ENCODE measurements at places on chromosomes 6 and 20.

GRCh38 chr6:73722318-73723060 is 26.5 kb downstream of the CD109 start:
- no peak for DNase-seq

- no peak for DNase-seq
These were observed 295.1 kb downstream of the PHACTR1 start for GRCh38 chr6:13011612-13012146.

- DNase-seq = no peak
These were observed 472 bp upstream of the EDN3 start for GRCh38 chr20:59299945-59300332.

DNA sequence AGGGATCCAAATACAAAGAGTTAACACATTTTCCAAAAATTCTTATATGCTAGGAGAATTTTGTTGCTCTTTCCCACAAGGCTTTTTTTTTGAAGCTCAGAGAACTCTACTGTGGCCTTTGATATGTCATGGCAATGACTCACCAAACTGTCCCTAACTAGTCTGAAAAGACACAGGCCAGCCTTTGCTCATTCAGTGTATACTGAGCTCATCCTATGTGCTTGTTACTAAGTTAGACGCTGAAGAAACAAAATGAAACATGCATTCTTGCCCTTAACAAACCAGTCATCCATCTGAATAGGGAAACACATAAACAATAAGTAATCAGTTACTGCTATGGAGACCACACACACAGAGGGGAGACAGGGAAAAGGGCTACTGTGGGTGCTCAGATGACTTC is 291.8 kb downstream of the FOXC1 start:
- no peak for DNase-seq

GRCh38 chr6:14339711-14340584 is 222.4 kb downstream of the CD83 start:
- no peak for DNase-seq

GRCh38 chr6:6707143-6707542 is 118.6 kb downstream of the LY86 start:
- no peak for DNase-seq

- DNase-seq = no peak
These were observed 123.5 kb downstream of the LMBRD1 start for GRCh38 chr6:69673298-69673697.

DNA sequence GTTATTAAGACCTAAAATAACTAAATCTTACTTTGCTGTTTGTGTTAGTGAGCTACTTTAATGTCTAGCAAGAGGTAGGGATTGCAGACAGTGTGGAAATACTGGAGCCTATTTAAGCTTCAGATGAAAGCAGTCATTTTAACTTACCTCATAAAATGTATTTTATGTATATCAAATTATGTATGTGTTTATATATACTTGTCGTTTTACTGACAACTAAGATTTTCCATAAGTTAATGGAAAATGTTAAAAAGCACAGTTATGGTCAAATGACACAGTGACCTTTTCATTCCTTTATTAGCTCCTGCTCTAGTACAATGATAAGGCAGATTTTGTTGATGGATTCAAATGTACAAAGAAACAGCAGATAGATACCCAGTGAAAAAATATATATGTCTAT is 34.6 kb downstream of the QKI start:
- no peak for DNase-seq

GRCh38 chr20:32742322-32743236 is 688 bp downstream of the COMMD7 start:
- no peak for DNase-seq

DNA sequence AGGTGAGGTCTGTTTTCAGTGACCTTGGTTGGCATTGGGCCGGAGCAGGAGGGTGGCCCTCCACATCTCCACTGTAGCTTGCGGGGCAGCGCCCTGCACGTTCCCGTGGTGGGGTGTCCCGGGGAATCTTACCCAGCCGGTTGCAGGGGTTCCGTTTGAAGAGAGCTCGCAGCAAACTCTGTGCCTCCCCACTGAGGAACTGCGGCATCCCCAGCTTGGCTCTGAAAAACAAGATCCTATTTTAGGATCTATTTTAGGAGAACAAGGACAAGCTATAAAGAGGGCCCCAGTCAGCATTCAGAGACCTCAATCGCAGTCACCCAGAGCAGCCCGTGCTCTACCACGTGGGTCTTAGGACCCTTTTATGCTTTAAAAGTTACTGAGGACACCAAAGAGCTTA is 97.8 kb downstream of the RAMACL start:
- no peak for DNase-seq

DNA sequence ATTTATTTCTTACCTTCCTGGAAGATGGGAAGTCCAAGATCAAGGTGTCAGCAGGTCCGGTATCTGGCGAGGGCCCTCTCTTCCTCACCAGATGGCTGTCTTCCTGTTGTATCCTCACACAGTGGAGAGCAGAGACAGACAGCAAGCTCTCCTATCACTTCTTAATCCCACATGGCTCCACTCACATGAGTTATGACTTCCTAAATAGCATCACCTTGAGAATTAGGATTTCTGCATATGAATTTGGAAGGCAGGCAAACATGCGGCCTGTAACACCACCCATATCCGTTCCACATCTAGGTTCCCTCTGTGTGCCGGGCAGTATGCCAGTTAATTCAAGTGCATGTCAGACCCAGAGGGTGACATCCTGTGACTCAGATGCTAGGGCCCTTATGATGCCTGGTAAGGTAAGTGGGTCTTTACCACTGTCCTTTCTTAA is 2.1 kb downstream of the RAET1E start:
- DNase-seq = peak; percentile 49

- DNase-seq = no peak
These were observed 9.7 kb downstream of the RNF146 start for GRCh38 chr6:127276331-127276730.

GRCh38 chr6:126812010-126812409 is 306.5 kb upstream of the RSPO3 start:
- no peak for DNase-seq

- no peak for DNase-seq
These were observed 26.7 kb upstream of the CDKN1A start for GRCh38 chr6:36651659-36652379.
